ENCODE measurements at places on chromosomes 7 and 10.

GRCh38 chr7:96327429-96327828 is 5.5 kb upstream of the SLC25A13 start:
- no peak for DNase-seq

DNA sequence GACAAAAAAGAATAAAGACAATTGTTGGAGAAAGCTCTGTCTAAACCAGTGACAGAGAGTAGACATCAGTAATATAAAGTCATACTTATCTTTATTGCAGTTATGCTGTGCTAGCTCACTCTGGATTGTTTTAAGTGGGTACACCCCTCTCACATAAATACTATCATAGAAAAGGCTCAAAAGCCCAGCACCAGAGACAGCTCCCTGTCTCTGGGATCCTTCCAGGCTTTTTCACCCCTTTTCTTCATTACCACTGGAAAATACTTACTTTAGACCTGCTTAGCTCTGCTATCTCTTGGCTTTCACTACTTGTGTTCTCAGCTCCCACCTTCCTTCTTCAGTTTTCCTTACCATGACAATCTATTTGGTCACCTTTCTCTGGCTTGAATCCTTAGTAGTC is 259.1 kb upstream of the MINDY3 start:
- no peak for DNase-seq

GRCh38 chr7:143492799-143493739 is 15.4 kb downstream of the TAS2R41 start:
- no peak for DNase-seq

- DNase-seq: no peak
Measured at GRCh38 chr7:114082642-114083165, 163.9 kb upstream of the PPP1R3A start.

- DNase-seq: no peak
Measured at GRCh38 chr7:32489788-32490126, 423 bp downstream of the LSM5 start.

DNA sequence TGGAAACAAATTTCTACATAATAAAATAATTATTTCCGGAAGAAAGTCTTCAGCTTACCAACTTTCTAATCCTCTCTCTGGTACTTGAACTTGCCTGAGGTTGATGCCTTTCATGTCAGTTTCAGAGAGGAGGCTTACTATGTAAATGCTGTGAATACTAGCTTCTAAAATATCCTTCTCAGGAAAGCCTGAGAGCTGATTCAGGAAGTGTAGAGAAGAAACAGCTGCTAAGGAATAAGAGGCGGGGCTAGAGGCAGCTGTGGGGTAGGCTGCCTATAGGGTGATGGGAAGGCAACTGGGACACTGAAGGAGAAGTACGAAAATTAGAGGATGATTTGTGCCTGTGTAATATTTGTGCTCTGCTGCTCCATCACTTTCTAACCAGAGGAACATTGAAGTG is 69.3 kb downstream of the AVL9 start:
- DNase-seq: peak; percentile 22

DNA sequence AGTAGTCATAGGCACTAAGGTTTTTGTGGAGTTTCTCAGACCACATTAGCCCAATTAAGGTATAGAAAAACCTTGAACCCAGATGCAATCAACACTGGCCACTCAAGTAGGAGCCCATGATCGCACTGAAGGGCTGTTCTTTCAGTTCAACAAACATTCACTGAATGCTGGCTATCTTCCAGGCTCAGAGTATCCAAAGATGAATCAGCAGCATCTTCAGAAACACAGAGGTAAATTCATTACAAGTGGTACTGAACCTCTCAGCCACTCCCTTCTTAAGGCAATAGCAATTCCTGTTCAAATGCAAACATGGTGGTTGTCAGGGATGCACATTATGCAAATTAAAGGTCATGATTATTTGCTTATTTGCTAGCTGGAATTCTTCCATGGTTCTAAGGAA is 17.1 kb downstream of the KCNK18 start:
- DNase-seq: no peak

GRCh38 chr7:119348491-119348890 is 924.5 kb upstream of the KCND2 start:
- DNase-seq: no peak

DNA sequence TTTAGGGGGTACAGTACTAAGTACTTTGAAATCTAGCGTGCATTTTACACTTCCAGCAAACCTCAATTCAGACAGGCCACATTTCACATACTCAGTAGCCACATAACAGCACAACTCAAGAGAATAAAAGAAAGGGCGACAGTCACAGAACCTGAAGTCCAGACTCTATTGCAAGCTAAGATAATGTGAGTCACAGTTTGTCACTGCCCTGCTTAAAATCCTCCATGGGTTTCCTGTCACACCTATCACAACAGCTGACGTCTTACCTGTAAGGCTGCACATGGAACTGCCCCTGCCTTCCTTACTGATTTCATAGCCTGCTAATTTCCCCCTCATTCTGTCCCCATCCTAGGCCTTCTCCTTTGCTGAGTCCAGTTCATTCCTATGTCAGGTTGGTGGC is 16.1 kb upstream of the CDK14 start:
- DNase-seq: no peak

- no peak for DNase-seq
Measured at GRCh38 chr10:48456808-48457761, 147.8 kb downstream of the ARHGAP22 start.

DNA sequence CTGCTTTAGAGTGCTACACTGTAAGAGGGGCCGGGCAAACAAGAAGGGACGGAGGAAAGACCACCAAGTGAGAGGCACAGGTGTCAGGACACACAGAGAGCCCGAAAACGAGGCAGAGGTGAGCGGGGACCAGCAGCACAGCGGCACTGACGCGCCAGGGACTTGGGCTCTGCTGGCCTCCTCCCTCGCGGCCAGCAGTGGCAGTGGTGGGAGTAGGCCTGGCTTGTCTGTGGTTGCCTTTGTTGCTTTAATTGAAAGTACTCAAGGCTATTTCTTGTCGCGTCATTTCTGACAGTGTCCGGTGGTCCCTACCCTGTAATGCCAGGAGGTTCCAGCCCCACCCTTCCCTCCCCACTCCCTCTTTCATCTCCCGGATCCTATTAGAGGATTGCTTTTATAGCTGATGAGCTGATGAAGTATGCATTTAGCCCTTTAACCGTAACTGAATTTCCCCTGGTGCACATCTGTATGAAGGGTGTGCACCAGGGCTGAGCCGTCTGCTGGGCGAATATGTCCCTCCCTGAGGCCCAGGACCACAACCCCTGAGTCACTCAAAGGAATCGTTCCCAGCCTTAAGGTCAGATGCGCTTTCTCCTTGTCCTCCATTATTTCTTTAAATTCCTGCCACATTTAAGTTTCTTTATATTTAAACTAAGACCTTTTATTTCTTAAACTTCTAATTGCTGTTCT is 39.5 kb upstream of the FAM20C start:
- DNase-seq: peak; percentile 51

Data from renal cortex interstitium (tissue), 15 donors.